Fibroblast of pulmonary artery (primary cell): ENCODE measurements at places on chromosomes 16 and 17.

DNA sequence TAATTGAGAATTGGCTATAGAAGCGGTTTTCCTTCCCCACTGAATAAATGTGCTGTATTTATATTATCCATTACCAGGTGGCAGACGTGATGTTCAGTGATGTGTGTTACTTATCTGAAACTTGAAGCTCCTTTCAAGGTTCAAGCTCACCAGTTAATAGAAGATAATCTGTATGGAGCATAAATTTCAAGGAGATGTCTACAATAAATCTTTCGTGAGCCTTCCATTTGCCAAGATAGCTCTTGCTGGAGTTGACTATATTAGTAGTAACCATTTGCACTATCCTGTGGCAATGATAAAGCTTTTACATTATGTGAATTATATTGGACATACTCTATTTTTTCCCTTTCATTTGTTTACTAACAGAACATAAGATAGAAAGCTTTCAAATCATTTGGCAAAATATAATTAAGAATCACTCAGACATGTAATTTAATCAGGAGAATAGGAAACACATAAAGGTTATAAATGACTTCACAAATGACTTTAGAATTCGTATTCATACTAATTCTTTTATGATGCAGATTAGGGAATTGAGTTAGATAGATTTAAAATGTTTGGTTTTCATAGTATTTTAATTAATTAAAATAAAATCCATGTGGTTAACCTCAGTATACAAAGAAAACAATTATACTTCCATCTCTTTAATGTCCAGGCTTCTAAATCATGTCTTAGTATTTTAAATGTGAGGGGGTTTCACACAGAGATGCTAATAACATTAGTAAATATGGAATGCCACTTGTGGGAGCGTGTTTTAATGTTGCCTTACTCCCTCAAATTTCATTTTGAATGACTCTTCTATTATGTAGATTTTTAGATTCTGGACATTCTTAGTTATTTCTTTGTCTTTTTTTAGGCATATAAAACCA is 664.4 kb upstream of the CDH8 start:
- no peak for DNase-seq

- DNase-seq = no peak
Observed at GRCh38 chr17:19703828-19704613, 12.4 kb downstream of the SLC47A2 start.

- DNase-seq = no peak
Observed at GRCh38 chr16:67967183-67967957, 1.1 kb downstream of the SLC12A4 start.

- peak; percentile 72 for DNase-seq
Observed at GRCh38 chr16:77289331-77289809, 90.2 kb downstream of the SYCE1L start.

DNA sequence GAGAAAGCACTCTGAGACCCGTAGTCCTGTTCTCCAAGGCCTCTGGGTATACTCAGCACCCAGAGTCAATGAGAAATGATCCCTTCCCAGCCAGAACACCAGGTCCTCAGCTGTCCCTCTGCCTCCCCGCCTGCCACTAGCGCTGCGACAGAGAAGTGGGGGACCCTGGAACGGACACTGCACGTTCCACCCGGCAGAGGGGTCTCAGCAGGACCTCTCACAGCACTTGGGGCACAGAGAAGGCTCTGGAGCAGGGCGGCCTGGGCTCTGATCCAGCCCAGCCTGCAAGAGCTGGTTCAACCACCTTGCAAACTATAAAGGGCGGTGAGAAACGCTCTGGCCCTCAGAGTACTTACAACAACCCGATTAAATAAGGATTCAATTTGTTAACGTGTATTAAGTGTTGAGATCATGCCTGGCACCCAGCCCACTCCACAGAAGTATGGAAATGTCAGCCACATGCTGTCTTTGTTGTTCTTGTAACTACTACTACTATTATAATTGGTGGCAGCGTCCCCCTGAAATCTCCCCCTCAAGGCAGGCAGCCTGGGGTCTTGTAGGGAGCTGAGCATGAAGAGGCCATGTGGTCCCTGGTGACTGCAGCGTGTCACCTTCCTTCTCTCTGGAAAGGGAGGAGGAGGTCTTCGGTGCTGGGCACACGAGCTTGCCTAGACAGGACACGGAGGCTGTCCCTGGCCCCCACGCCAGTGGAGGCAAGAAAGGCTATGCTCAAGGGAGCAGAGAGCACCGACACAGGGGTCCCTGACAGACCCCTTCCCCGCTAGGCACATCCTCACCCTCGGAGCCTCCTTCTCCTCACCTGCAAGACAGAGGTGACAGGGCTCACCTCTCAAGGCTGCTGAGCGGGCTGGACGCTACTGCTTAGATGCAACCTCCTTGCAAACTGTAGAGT is 2.4 kb downstream of the OSGIN1 start:
- DNase-seq = peak; percentile 36

DNA sequence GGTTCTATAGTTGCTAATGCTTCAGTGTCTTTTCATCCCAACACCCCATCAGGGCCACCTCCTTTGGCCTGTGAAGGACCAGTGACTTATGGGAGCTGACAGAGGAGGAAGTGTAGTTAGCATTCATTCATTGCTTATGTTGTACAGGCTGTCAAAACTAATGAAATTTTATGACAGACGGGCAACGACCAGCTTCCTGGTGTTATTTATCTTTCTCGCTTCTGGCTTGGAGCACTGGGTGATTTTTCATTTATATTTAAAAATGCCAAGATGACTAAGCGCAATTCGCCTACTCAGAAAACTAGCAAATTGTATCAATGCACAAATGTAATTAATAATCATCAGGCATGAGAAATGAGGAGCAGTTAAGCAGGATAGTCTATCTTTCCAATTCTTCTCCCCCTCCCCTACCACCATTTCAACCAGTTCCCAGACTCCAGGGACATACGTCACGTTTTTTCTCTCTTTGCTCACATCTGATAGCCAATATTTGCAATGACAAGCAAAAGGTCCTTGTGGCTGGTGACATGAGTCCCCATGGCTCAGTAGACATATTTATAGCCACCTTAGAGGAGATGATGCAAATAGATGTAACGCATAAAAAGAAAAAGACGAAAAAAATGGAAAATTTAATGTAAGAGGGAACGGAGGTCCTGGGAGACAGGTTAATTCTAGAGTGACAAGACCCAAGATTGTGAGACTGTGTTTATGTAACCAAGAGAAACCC is 11.2 kb downstream of the CDRT15 start:
- DNase-seq = no peak

- DNase-seq = no peak
Observed at GRCh38 chr16:13291591-13292333, 390.4 kb downstream of the SHISA9 start.
